ENCODE measurements at places on chromosomes 1 and 21.

- no peak for DNase-seq
Observed at GRCh38 chr1:62294261-62294660, 25.0 kb downstream of the KANK4 start.

GRCh38 chr1:150487763-150488115 lies 520 bp downstream of the TARS2 start:
- DNase-seq, result no peak

- DNase-seq, result no peak
Observed at GRCh38 chr1:18726368-18726767, 95.7 kb downstream of the PAX7 start.

- no peak for DNase-seq
Observed at GRCh38 chr1:228181645-228182034, 16.0 kb downstream of the IBA57 start.

- DNase-seq, result no peak
Observed at GRCh38 chr1:156060937-156061636, at the start of gene RAB25. Gene RAB25 (plus strand): TSS chr1:156061160. CDS start chr1:156061401, 241 bp downstream.

DNA sequence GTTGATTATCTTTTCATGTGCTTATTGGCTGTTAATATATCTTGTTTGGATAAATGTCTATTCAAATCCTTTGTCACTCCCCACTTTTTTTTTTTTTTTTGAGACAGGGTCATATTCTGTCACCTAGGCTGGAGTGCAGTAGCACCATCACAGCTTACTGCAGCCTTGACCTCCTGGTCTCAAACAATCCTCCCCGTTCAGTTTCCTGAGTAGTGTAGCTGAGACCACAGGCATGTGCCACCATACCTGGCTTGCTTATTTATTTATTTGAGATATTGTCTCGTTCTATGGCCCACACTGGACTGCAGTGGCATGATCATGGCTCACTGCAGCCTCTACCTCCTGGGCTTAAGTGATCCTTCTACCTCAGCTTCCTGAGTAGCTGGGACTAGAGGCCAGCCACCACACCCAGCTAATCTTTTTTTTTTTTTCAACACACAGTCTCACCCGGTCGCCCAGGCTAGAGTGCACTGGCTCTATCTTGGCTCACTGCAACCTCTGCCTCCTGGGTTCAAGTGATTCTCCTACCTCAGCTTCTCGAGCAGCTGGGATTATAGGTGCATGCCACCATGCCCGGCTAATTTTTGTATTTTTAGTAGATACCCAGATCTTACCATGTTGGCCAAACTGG lies 13.9 kb upstream of the MYCL start:
- DNase-seq, result no peak

Measured in activated CD4-positive, alpha-beta memory T cell treated with anti-CD3 and anti-CD28 coated beads for 36 hours (primary cell).